ENCODE measurements at places on chromosomes 16 and 17. TPM values are rescaled to one million over a fixed set of nuclear protein-coding genes. Genes with fewer than 3 reads are reported as not detected.

- peak; percentile 64 for DNase-seq
Measured at GRCh38 chr17:45948881-45949624, 50.0 kb upstream of the STH start.

DNA sequence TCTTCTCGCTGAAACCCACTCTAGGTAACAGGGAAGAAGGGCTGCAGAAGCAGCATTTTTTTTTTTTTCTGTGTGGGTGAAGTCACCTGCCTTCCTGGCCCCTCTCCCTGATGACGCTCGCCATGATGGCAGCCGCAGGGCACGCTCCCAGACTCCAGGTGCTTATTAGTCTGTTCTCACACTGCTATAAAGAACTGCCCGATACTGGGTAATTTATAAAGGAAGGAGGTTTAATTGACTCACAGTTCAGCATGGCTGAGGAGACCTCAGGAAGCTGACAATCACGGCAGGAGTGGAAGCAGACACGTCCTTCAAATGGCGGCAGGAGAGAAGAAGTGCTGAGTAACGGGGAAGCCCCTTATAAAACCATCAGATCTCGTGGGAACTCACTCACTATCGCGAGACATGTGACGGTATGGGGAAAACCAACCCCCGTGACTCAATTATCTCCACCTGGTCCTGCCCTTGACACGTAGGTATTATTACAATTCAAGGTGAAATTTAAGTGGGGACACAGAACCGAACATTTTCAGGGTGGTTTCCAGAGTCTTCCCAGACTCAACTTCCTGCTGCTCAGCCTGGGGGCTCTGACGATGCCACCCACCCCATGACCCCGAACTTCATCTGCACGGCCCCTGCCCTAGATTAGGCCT lies 34.9 kb upstream of the NLRP1 start:
- DNase-seq: no peak

DNA sequence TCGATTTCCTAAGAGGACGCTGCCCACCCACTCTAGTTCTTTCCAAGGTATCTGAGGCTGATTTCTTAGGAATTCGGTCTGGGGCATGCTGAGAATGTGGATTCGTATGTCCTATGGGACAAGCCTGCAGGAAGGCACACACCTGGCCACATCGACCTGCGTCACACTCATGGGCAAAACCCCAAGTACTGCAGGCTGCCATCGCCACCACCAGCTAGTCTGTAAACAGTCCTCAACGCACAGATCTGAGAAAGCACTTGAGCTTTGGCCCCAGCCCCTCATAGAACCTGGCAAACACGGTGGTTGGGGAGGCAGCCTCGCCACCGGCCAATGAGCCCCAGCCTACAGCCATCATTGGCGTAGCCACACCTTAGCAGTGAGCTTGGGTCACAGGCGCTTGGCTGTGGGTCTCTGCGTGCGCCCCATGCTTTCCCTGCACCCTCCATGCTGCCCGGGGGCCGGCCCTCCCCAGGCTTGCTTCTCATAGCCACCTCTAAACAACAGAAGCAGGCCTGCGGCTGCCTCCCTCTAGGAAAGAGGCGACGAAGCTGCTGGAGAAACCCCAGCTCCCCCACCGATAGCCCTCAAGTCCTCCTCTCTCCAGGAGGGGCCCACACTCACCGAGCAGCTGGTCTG lies 75.1 kb downstream of the ZNF778 start:
- no peak for DNase-seq

DNA sequence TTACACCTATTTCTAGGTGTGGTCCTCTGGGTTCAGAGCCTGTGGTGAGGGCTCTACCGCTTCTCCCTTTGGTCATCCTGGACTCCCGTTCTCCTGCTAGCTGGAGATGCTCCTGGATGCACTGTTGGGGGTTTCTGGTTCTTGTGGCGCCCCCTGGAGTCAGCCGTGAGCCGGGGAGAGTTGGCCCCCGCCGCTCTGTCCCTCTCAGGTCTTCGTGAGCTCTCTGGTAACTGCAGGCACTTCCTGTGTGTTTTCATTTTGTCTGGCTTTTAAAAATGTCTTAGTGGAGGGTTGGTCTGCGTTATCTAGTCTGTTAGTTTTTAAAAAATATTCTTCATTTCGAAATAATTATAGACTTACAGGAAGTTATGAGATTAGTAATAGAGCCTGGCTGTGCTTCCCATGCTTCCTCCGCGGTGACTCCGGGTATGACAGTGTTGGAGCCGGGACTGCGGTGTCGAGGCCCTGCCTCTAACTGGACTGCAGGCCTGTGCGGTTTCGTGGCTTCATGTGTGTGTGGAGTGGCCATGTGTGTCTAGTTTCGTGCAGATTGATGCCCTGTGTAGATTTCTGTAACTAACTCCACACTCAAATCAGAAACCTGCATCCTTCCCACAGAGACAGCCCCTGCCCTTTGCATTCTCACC lies 78.0 kb upstream of the ZNF750 start:
- DNase-seq: peak; percentile 71

- DNase-seq: no peak
Measured at GRCh38 chr17:4270736-4271135, 7.0 kb upstream of the ANKFY1 start.

DNA sequence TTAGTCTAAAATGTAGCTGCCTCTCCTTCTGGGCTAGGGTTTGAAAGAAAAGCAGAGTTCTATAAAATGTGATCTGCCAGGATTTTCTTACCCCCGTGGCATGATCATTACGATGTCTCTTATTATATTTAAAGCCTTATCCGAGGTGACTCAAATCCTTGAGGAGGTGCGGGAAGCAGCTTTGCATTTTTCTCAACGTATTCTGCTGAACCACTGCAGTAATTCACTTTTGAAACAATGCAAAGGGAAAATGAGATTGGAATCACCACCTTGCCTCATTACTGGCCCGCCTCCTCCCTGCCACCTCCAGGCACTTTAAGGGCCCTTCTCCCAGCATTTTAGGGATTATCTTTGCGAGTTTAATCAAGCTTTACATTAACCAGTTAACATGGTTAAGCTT lies 9.7 kb upstream of the NOG start:
- no peak for DNase-seq

DNA sequence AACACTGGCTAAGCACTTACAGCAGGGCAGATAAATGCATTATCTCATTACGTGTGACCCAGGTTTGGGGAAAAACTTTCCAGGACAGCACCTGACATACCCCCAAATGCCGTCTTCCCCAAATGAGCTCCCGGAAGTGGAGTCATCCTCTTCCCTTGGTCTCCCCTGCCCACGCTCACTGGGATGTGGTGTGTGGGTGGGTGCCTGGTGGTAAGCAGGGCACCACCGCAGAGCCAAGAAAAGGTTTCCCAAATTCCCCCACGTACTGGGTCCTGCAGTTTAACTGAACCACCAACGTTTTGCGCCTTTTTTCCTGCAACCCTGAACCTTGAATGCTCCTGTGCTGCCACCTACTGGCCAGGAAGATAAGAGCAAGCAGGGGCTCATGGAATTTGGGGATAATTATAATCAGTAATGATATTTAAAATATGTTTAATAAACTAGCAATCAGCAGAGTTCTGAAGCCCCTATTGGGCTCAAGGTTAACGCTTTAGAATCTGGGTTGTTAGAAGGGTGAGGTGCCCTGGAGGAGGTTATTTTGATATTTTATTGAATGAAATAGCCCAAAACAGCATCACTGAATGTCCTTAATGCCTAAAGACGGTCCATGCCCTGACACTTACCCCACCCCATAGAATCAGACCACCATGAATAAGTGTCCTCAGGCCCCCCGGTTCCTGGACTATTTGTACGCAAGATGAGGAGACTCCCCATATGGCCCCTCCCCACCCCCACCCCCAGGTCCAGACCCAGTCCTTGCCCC lies 8.0 kb downstream of the SPPL2C start:
- DNase-seq: peak; percentile 79

- peak; percentile 45 for DNase-seq
Measured at GRCh38 chr16:23679274-23679985, 741 bp downstream of the PLK1 start.

- no peak for DNase-seq
Measured at GRCh38 chr17:4739122-4740024, at the start of the genes CXCL16 and ZMYND15. TSS of gene CXCL16 (minus strand) at chr17:4739928. CDS start at chr17:4739339, 589 bp downstream. TSS of gene ZMYND15 (plus strand) at chr17:4739833. CDS start at chr17:4740549, 716 bp downstream.

- no peak for DNase-seq
Measured at GRCh38 chr16:14097182-14097959, 26.3 kb downstream of the MRTFB start.

DNA sequence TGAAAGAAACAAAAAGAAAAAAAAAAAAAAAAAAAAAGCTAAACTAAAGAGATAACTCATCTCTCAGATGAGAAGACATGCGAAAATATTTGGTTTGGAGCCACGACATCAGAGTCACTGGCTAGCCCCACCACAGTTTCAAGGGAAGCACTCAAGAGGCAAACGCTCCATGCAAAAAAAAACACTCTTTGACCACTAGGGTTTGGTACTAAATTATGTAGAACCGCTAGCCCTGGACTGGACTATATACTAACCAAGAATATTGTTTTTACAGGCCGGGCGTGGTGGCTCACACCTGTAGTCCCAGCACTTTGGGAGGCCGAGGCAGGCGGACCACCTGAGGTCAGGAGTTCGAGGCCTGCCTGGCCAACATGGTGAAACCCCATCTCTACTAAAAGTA lies 37.3 kb downstream of the METTL16 start:
- no peak for DNase-seq

DNA sequence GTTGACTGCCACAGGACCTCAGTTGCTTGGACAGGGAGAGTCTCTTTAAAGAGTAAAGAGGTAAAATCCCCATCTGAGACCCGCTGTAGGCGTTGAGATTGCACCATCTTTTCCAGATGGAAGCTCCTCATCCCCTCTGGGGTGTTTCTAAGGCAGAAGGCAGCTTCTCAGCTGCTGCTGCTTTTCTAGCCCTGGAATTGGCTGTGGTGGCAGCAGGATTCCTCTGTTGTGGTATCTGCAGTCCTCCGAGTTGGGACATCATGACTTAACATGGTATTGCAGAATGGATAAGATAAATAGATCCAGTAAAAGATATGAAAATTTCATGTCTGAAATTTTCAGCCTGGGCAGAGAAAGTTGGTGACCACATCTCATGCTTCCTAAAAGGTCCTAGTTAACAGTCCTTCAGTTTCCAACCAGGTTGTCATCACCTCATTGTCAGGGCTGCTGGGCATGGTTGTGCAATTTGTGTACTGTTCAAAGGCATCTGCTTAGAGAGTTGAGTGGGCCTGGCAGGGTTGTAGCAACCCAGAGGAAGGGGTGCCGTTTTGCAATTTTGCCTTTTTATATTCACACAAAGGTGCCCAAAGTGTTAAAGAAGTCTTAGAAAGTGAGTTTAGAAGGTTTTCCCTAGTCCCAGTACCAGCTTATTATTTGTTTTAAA lies 150.4 kb downstream of the SPECC1 start:
- DNase-seq: peak; percentile 43

DNA sequence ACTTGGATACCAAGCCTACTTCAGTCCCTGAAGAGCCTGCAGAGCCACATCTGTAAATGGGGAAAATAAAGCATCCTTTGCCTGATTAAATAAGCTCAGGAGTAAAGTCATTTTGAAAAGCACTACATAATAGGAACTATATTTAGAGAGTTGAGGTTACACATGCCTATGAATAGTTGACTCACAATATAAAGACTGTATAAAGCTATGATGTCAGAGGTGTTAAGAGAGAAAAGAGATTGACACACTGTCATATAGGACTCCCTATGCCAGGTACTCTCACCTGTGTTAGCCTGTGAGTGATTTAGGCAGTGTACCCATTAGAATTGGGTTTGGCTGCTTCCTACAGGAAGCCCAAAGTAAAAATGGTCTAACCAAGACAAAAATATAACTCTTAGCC lies 87.7 kb upstream of the CRHR1 start:
- DNase-seq: no peak

DNA sequence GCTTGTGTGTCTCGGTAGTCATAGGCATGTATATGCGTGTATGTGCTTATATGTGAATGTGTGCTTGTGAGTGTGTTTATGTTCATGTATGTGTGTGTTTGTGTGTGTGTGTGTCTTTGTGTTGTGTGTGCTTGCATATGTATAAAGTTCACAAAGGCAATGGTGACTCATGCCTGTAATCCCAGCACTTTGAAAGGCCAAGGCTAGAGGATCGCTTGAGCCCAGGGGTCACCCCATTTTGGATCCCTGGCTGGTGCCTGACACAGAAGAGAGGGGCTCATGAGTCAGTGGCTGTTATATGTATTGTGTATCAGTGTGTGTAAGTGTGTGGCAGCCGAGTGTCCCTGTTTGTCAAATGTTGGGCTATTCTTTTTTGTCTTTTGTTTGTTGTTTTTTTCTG lies 69.3 kb downstream of the ABCC1 start:
- no peak for DNase-seq

DNA sequence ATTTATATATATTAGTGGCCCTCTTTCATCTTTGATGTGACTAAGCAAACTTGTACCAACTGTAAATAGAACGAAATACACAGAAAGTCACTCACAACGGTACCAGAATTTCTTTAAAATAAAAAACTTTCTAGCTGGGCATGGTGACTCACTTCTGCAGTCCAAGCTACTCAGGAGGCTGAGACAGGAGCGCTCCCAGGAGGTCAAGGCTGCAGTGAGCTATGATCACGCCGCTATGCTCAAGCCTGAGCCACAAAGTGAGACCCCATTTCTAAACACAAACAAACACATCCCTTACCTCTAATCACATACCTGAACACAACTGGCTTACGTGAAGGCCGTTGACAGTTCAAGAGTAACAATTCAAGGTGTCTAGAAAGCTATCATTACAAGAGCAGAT lies 29.7 kb downstream of the STAT5B start:
- DNase-seq: no peak

- DNase-seq: no peak
Measured at GRCh38 chr16:73268366-73268993, 220.6 kb upstream of the ZFHX3 start.

DNA sequence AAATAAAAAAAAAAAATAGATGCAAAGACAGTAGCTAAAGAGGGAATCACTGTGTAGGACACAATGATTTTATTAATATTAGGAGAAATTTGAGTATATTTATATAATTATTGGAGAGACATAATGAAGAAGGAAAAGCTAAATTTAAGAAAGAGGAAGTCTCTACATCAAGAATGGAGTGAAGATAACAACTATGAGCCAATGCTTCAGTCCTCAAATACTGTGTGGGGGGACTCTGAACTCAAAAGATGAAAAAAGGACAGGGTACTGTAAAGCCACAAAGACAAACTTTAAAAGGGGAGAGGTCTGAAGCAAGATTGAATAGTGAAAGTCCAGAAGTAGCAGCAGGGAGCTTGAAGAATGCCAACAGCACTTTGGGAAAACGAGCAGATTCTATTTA lies 44.7 kb downstream of the SKAP1 start:
- no peak for DNase-seq

DNA sequence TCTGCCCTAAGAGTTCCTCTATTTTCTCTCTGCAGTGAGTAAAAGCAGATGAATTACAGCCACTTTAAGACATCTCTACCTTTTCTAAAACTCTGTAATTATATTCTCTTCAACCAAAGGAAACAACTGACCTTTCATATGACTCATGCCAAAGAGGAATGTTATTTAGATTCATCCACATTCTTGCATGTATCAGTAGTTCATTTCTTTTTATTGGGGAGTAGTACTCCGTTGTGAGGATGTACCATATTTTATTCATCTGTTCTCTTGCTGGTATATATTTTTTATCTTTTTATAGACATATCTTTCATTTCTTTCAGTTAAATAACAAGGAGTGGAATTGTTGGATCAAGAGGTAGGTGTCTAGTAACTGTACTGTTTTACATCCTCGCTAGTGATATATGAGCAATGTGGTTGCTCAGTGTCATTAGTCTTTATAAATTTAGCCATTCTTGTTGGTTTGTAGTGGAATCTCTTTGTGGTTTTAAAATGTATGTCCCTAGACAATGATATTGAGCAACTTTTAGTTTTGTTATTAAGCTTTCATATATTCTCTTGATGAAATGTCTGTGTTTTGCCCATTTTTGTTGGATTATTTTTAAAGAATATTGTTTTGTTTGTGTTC lies 7.8 kb upstream of the MYH8 start:
- peak; percentile 31 for DNase-seq

The IL17C gene
- not detected for total RNA-seq

The CSH1 gene
- total RNA-seq: not detected

The TNFRSF17 gene
- not detected for total RNA-seq

The MPO gene
- total RNA-seq: 6.4 TPM

The NPW gene
- total RNA-seq: 1.6 TPM

All from SJCRH30 (cell line).